ENCODE measurements at places on chromosomes 6 and 20.

DNA sequence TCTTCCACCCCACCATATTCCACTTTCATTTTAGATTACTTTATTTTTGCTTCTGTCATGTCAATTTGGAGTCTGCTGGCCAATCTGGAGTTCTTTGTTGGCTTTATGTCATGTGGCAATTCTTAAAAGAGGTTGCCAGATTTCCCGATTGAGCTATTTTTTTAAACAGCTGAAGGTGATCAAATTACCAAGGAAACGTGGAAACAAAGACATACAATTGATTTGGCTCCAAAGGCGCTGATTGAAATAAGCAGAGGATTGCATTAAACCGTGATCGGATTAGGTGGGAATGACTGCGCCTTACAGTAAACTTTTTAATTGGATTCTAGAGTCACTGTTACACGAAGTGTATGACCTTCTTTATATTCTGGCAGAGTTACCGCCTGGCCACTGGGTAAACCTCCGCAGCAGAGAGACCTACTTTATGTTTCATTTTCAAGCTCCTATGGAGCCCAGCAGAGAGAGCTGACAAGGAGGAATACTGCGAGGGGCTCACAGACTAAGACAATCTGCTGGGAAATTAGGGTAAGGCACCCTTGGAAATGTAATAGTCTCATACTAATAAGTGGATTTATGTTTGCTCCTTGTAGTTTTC, 37.9 kb downstream of the SIM1 start:
- DNase-seq: no peak

DNA sequence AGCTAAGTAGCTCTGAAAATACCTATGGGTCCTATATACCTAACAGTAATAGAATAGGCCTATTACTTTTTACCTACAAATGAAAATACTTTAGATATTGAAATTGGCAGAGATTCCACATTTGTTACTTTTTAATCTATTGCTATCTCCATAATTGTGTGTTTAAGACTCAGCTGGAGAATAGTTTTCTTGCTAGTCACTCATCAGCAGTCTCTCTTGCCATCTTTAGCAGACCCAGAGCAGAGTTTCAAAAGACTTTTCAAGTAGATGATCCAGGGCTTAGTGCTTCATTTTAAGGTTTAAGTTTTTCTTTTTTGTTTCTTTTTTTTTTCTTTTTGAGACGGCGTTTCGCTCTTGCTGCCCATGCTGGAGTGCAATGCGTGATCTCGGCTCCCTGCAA, 12.9 kb downstream of the ANKS1A start:
- DNase-seq: no peak

DNA sequence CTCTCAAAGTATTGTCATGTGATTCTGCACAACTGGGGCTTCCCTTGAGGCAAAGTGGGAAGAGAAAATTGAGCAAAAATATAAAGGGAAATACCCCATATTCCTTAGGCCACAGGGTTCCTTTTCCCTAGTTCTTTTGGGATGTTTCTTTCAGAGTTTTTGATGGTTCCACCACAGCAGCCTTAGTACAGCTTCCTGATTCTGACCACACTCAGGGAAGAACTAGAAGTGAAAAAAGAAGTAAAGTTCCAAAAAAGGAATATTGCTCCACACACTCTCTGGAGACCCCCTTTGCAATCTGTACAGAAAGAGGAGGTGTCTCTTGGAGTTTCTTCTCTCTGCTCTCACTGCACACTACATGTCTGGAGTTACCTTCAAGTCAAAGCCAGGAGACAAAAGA, 27.9 kb upstream of the HLA-DQA2 start:
- DNase-seq: no peak

- DNase-seq: no peak
Observed at GRCh38 chr6:139271056-139271455, 20.7 kb downstream of the TXLNB start.

DNA sequence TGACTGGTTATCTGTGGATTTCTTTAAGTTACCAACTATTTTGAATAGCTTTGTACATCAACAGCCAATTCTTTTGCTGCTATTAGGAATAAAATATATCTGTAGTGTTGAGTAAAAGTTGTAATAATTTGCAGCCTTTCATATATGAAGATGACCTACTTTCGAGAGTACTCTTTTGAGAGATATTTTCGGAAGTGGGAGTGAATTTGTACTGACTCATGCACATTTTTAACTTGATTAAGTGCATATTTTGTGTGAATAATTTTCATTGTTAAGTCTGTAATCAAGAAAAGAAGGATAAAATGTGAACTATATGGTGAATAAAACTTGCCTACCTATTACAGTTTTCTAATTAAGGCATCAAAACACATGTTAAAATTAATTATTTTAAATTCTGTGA, 51.9 kb downstream of the L3MBTL3 start:
- no peak for DNase-seq

DNA sequence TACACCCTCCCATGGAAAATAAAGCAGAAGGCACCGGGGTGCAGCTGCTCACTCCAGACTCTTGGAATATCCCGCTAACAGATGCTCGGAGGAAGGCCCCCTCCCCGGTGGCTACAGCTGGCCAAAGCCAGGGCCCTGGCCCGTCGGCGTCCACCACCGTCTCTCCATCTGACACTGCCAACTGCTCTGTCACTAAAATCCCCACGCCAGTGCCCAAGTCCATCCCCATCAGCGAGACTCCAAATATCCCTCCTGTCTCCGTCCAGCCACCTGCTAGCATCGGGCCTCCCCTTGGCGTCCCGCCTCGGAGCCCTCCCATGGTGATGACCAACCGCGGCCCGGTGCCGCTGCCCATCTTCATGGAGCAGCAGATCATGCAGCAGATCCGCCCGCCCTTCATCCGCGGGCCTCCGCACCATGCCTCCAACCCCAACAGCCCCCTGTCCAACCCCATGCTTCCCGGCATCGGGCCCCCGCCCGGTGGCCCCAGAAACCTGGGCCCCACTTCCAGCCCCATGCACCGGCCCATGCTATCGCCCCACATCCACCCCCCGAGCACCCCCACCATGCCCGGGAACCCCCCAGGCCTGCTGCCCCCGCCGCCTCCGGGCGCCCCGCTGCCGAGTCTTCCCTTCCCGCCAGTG, 143.9 kb downstream of the SOBP start:
- DNase-seq: no peak

- no peak for DNase-seq
Observed at GRCh38 chr20:58308680-58309527, 611 bp upstream of the RAB22A start.

DNA sequence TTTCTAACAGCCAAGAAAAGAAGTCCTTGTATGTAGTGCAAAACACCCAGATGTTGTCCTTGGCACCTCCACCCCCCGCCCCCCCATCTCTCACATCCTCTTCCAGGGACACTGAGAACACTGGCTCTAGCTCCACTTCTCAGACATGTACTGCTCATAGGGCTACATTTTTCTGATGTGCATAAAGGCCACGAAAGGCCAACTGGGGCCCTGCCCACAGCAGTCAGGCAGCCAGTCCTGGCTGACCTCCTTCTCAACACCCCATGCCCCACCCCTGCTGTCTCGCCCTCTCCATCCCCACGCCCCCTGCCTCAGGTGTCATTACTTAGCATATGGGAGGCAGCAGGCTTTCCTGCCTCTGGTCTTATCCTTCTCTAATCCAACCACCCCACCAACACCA, 11.3 kb downstream of the GABRR1 start:
- DNase-seq: no peak

GRCh38 chr6:168962886-168963285, 290.8 kb downstream of the THBS2 start:
- no peak for DNase-seq
